ENCODE measurements at places on chromosomes 5 and 9.

DNA sequence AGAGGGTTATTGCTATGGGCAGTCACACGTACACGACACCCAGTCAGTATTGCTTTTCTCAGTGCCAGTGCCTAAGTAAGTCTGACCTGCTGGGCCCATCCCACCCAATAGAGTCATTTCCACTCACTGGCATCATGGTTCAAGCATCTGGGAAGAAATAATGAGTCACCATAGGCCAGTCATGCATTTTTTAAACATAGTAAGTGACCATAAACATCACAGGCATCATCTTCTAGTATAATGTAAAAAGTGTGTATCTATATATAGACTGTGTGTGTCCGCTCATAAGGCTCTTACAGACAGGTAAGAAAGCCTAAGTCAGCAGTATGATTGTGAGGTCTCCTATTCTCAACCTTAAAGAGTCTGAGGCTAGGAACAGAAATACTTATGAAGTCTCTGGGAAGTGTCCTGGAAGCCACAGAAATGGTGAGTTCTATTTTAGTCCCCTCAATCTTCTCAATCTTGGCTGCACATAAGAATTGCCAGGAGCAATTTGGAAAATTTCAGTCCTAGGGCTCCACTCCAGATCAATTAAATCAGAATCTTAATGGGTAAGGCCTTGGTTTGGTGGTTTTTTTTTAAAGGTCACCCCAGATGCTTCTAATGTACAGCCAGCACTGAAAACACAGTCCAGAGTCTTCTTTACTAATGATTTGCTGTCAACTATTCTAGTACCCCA is 65.2 kb downstream of the ZNF366 start:
- no peak for DNase-seq

DNA sequence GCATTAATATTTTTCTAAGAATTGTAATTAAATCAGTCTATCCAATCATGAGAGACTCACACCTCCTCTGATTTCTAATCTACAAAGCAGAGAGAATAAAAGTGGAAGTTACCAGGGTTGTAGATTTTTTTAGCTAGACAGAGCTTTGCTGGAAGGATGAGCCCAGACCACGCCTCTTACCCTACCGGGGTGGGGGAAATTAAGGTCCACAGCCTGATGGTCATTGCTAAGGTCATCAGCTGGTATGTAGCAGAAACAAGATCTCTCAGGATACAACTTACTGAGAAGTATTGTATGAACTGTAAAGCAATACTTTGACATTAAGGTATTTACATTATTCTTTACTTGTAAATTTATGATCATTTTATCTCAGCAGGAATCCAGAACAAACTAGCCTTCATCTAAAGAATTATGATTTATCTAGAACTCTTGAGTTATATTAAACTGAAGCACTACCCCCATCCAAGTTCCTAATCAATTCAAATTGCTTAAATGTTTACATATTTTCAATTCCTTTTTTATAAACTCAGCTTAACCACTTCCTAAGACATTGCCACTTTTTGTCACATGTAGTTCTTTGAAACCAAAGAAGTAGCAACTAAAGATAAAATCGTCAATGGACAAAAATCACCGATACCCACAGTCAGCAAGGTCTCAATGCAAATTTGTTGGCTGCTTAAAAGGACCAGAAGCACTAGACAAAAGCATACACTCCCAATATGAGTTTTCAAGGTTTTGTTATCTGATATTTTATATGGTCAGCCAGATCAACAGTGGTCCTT is 225.8 kb upstream of the DAPK1 start:
- DNase-seq = no peak

DNA sequence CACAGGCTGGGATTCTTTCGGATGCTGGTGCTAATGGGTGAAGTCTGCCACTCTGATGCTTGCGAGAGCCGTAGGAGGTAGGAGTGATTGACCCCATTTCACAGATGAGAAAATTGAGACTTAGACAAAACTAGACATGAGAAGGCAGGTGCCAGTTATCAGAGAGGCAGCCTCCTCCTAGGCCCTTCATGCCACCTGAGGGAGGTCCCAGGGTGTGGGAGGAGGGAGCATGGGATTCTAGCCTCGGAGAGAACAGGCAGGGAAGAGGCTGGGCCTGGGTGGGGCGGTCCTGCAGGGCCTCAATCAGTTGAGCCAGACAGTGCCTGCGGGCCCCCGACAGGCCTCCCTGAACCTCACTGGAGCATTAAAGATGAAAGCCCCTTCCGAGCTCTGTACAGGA is 112.4 kb downstream of the COL23A1 start:
- DNase-seq = no peak

DNA sequence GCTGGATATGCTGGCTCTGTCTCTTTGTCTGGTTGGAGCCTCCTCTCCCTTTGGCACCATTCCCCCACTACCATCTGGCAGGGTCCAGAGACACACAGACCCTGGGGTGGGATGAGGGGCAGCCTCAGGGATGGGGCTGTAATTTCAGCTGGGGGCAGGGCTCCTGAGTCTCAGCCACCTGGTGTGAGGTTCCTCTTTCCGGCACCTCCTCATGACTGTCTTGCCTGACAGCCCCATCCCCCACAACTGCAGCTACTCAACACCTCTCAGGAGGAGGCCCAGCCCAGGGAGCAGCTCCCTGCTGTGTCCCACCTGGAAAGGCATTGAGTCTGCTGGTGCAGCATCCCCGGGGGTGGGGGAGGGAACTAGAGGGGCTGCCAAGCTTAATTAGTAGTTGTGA is 11.7 kb upstream of the RPS14 start:
- DNase-seq = no peak

DNA sequence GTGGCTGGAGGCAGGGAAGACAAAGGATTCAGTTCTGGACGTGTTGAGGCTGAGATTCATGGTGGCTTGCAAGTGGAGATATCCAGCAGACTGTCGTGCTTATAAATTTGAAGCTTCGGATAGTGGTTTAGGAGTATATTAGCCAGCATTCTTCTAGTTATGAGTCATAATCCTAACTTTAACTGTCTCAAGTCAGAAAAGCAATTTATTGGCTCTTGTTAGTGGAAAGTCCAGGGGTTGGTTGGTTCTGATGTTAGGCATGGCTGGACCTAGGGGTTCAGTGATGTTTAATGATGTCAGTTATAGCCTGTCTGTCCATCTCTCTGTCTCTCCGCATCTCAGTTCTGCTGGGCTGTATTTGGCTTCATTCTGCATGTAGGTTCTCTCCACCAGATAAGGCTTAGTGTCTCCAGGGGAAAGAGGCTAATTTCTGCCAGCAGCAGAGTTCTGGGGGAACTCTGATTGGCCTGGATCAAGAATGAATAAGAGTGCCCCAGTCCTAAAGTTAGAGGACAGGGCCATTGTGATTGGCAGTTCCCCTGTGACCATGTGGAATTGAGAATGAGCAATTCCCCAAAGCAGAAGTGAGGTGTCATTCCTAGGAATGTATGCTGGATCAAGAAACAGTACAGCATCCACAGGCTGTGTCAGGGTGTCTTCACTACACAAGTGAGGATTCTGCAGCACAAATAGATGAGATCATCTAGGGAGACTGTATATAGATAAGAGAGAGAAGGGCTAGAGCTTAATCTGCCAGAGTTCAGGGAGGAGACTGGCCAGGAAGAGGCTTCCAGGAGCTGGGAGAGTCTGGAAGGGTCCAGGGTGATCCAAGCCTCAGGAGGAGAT is 72.9 kb upstream of the SHB start:
- DNase-seq = no peak

GRCh38 chr9:113454914-113455761 is 8.4 kb upstream of the RGS3 start:
- DNase-seq = no peak

GRCh38 chr5:100560860-100561259 is 25.7 kb downstream of the FAM174A start:
- DNase-seq = no peak

- no peak for DNase-seq
These were observed 36.1 kb downstream of the LHFPL2 start for GRCh38 chr5:78612227-78613150.

DNA sequence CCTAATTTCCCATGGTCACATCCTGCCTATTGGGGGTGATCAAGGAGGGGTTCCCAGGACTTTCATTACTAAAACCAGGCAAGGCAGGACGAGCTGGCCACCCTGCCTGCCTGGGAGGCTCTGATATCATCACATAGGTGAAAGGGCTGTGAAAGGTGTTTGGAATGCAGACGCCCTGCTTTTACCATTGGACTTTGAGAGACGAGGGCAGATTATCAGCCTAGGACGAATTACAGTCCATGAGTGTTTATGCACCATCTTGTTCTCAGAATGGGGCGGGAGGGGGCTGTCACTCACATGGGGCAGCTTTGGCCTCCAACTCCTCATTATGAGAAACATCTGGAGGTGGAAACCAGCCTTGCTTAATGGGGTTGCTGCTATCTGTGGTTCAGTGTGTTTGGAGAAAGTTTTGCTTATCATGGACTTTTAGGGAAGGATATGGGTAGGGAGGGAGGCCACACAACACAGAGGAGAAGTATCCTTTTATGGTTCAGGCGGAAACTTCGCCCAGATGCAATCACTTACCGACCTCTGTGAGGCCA is 69.8 kb upstream of the UBTD2 start:
- DNase-seq = no peak

DNA sequence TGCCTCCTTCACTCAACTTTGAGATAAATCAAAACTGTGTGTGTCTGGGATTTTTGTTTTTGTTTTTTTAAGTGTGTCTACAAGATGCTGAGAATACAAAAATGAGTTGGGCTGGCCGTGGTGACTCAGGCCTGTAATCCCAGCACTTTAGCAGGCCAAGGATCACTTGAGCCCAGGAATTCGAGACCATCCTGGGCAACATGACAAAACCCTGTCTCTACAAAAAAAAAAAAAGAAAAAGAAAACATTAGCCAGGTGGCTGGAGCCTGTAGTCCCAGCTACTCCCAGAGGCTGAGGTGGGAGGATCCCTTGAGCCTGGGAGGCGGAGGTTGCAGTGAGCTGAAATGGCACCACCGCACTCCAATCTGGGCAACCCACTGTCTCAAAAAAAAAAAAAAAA is 21.0 kb downstream of the HNRNPK start:
- DNase-seq = no peak

DNA sequence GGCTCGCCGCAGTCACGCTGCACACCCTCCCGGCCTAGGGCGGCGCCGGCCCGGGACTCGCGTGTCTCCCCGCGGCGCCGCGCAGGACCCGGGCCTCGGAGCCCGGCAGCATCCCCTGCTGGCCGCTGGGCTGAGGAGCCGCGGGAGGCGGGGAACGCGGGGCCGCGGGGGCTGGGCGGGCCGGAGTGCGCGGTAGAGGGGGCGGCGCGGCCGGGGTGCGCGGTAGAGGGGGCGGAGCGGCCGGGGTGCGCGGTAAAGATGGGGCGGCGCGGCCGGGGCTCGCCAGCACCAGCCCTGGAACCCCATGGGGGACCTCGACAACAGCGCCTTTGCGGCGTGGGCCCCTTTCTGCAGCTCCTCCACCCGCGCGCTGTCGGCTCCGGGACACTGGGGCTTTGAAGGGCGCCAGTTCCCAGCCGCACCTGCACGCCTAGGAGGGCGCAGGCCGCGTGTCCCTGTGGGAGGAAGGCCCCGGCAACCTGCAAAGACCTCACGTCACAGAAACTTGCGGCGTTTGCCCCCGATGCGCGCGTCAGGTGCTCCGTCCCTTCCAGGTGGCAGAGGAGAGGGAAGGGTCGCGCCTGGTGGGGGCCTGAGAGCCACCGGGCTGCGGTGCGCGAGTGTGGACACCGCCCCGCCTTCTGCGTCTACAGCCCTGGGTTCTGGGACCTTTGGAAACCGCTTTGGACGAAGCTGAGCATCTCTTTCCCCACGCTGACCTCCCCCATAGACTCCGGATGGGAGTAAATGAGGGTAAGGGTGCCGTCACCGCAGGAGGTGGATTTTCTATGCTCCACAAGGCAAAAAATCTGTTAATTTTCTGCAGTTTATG is 49.6 kb downstream of the NSUN2 start:
- no peak for DNase-seq

GRCh38 chr9:123360161-123361085 is 4.4 kb downstream of the CRB2 start:
- DNase-seq = no peak

DNA sequence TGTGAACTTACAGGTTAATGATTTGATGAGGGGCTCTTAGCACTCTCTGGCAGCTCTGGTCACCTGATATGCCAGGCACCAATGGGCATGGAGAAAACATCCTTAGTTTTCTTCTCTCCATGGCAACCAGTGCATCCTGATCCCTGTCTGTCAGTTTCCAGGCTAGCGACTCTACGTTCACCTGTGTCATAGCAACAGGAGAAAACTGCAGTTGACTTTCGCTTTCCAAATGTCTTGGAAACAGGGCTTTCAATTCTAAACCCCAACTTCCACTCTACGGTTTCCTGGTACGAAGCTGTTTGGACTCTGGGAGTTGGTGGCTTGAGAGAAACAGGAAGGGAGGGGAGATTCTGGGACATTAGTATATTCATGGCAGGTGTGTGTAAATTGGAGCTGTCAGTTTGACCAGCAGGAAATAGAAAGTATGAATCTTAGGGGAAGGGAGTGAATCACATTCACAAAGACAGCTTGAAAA is 74.4 kb downstream of the SLC28A3 start:
- no peak for DNase-seq

DNA sequence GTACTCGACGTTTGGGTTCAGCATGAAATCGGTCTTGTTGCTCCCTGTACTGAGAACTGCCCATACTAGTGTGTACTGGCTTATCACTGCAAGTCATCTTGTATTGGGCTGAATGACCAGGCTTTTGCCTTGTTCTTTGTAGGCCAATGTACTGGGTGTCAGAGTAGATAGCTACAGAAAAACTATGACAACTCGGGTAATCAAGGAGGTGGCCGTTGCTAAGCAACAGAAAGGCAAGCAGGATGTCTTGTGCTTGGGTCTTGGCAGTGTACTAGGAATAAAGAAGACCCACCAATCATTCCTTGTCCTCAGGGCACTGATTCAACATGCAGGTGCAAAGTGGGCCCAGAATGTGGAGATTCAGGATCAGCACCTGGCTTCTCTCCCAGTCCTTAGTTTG is 11.9 kb upstream of the SHISAL2B start:
- DNase-seq = no peak

- no peak for DNase-seq
These were observed 476.8 kb upstream of the PTGER4 start for GRCh38 chr5:40202814-40203440.

- DNase-seq = no peak
These were observed 2.1 kb upstream of the GLIS3 start for GRCh38 chr9:4301971-4302427.

DNA sequence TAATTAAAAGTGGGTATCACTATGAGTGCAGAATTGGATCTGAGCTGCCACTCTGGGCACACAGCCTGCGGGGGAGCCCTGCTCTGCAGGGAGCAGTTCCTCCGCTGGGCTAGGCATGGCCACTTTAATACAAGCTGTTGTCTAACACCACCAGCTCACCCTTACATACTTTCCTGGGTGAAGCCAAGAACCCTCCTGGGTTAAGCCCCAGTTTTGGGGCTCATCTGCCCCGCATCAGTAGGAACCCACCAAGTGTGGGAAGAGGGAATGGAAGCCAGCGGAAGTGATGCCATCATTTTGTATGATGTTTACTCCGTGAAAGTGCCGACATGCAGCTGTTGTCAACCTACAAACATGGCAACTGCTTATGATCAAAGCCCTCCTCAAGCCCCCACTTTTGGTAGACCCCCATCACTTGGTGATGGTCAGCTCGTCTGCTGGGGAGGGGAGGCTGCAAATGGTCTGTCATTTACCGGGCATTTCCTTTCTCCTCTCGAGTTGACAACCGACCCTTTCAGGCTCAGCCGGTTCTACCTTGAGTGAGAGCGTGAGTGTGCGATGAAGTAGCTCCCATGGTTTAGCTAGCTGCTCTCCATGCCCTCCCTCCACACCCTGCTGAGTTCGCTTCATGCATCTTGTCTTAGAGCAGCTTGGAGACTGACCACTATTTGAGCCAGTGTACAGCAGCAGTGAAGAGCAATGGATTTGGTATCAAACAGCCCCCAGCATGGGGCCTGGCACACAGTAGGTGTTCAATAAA is 95.3 kb upstream of the IER5L start:
- no peak for DNase-seq
